ENCODE measurements at places on chromosomes 16 and 17.

DNA sequence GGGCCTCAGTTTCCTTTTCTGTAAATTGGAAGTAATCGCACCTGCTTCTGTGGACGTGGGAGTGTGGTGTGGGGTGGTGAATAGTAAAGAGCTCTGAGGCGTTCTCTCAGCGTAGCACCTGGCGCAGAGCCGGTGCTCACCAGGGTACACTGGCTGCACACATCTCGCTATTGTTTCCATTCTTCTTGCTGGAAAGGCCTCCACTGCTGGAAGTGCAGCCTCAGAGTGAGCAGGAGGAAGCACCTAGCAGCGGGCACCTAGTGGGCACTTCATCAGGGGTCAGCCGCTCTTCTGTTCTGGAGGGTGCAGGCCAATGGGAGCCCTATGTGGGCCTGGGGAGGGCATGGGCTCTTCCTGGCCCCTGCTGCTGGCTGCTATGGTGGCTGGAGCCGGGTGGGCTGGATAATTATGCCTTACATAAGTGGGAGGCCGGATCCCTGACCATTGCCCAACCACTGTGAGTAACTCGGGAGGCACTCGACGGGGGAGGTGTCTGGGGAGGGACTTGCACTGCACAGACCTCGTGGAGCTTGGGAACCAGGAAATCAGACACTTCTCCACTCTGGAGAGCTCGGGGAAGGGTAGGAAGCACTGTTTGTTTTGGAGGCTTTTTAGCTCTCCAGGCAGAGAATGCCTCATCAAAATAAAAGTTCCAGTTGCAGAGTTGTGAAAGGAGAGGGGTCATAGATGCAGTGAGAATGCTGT is 1.7 kb downstream of the MAP2K3 start:
- peak; percentile 96 for DNase-seq

GRCh38 chr16:28492511-28492910 is 637 bp upstream of the CLN3 start:
- DNase-seq: no peak

DNA sequence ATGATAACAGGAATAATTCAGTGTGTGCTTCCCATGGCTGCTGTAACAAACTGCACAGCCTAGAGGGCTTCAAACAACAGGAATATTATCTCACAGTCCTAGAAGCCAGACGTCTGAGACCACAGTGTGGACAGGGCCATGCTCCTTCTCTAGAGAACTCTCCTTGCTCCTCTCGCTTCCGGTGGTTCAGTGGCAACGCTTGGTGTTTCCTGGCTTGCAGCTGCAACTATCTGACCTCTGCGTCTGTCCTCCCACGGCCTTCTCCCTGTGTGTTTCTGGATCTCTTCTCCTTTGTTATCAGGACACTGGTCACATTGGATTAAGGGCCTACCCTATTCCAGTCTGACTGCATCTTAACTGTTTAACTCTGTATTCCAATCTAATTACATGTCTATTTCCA is 414.3 kb downstream of the MAF start:
- DNase-seq: no peak

GRCh38 chr17:41868568-41868967 is 3.3 kb upstream of the KLHL11 start:
- DNase-seq: no peak

- no peak for DNase-seq
Measured at GRCh38 chr17:48738424-48738802, 9.9 kb upstream of the HOXB13 start.

DNA sequence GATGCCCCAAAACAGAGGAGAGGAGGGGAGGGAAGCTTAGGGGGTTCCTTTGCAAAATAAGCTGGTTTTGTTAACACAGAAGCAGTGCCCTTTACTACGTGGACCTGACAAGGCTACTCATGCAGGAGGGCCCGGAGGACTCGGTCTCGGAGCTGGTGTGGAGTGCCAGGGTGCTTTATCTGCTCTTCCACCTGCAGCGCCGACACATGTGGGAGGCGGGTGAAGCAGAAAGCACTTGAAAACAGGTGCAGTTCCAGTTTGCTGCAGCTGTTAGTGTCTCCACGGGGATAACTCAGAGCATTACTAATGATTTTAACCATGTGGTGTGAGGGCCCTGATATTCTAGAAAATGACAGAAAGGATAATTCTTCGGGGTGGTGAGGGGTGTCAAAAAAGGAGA is 35.0 kb upstream of the MNT start:
- no peak for DNase-seq

Measured in NB4 (cell line).